ENCODE measurements at places on chromosomes 11 and 22.

- no peak for DNase-seq
Measured at GRCh38 chr22:28268850-28269249, 349.8 kb upstream of the PITPNB start.

DNA sequence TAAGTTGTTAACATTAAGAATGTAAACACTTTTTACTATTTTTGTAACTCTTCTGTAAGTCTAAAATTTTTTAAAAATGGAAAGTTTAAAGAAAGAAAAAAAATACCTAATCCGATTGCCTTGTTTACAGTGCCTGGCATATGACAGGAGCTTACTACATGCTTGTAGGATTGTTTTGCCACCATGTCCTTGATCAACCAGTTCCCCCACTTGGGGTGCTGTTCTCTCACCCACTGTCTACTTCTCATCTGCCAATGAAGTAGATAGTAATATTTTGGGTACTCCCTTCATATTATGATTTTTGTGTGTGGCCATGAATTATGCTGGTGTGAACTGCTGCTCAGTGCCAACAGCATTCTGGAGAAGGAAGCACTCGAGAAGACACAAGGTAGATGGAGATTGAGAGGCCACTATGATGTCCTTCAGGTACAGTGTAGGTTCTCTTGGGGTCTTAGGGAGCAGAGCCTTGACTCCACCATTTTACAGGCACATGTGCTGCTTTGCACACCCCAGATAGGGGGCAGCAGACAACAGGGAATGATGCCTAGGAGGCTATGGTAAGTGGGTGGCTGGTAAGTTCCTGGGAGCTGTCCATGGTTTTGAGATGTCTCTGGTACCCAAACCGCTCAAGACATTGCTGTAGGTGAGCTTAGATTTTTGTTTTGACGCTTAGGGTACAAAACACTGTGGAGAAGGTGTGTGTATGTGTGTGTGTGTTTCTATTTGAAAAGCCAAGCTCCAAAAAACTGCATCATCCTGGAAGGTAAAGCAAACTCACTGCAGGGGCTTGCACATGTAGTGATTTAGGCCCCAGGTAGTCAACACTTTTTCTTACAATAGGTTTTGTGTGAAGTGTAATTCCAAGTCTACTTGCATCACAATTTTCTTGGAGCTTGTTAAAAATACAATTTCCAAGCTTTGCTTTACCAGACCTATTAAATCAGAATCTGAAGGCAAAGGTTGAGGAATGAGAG lies 494.5 kb upstream of the LARGE1 start:
- DNase-seq: no peak

GRCh38 chr11:69430566-69430965 lies 50.9 kb upstream of the LINC01488 start:
- DNase-seq: no peak

GRCh38 chr11:122659676-122660554 lies 4.4 kb downstream of the UBASH3B start:
- no peak for DNase-seq

DNA sequence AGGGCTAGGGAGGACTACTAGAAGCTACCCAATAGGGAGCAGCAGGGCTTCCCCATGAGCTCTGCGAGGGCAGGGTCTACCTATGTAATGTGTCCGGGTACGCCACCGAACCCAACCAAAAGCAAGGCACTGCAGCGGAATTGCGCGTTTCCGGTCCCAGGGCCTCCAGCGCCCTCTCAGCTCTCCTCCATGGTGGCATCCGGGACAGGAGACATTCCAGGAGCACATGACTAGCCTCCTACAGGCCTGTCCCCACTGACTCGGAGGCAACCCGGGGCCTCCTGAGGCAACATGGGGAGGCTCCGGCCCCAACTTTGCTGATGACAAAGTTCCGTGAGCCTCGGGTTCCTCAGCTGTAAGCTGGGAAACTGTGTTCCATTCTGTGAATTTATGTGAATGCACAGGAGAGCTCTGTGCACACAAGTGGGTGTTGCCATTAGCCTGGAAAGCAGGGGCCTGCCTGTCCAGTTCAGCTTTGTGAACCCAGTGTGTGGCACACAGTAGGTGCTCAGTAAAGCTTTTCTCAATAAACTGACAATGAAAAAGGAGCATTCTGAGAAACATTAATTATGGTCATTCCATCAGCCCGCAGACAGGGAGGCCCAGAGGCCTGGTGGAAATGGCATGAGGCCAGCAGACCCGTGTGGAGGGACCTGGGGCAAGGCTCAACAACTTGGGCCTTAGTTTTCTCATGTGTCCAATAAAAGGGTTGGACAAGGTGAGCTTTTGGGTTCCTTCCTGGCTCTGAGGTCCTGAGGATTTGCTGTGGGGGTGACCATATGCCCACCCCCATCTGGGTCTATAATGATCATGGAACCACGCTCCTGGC lies 50.3 kb downstream of the CHRDL2 start:
- DNase-seq: no peak

GRCh38 chr22:28883917-28884746 lies 760 bp downstream of the ZNRF3 start:
- DNase-seq: no peak

DNA sequence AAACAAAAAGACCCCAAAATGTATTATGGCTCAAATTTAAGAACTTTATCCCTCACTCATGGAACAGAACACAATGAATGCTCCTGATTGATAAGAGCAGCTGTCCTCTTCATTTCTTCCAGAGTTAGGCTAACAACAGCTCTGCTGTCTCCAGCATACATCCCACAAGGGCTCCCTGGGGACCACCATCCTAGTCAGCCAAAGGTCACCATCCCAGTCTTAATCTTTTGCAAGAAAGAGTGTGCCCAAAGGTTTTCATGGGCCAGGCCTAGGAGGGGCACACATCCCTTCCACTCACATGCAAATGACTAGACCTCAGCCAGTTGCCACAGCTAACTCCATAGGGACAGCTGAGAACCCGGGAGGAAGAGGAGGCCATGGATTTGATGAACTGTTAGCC lies 555.3 kb downstream of the BUD13 start:
- DNase-seq: no peak

DNA sequence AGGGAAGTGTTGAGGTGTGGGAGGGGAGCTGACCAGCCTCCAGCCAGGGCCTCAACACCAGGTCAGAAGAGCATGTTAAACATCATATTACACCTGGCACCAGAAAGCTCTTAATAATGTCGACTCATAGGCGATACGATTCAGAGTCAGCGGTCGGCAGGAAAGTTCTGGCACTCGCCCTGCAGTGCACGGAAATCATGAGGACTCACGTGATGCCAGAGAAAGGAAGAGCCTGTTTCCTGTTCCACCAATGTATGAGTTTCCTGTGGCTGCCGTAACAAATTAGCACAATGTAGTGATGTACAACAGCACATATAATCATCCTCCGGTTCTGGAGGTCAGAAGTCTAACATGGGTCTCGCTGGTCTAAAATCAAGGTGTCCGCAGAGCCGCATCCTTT lies 198.8 kb downstream of the BARX2 start:
- no peak for DNase-seq

GRCh38 chr11:73270016-73270854 lies 1.9 kb upstream of the P2RY6 start:
- no peak for DNase-seq

- no peak for DNase-seq
Measured at GRCh38 chr22:45306139-45306538, 3.6 kb upstream of the FAM118A start.

GRCh38 chr22:50600538-50600937 lies at the start of gene MAPK8IP2:
MAPK8IP2 (plus strand) TSS chr22:50600793; CDS start chr22:50600819, 26 bp downstream.
- no peak for DNase-seq

DNA sequence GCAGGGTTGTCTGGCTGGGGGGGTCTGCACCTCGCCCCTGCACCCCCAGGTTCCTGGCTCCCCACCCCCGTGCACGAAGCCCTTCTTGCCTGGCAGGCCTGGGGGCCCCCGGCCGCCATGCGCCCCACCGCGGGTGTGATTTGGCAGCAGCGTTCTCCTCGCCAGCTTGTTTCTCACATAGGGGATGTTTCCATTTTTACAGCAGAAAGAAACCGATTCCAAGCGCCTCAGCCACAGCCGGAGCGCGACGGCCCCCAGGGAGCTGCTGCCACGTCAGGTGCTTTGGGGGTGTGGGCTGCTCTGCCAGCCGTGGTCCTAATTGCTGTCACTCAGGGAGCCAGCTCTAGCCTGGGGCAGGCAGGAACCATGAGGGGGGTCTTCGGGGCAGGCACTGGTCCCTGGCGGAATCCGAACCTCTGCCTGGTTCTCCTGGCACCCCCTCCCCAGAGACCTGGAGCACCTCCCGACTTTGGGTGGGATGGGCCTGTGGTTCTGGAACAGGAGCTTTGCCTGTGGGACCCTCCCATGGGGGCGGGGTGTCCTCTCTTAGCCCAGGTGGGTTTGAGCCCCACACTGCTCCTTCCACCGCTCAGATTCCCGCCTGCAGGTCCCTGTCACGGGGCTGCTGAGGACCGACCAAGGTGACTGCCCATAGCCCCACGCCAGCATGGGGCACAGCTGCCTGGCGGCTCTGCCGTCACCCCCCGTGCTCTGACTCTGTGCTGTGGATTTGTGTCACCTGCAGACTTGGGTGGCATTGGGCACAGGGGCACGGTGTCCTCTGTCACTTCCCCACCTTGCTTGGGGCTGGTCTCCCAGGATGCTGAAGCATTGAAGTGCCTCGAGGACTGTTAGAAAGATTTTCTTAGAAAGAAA lies 54.0 kb downstream of the RTN4R start:
- DNase-seq: no peak

DNA sequence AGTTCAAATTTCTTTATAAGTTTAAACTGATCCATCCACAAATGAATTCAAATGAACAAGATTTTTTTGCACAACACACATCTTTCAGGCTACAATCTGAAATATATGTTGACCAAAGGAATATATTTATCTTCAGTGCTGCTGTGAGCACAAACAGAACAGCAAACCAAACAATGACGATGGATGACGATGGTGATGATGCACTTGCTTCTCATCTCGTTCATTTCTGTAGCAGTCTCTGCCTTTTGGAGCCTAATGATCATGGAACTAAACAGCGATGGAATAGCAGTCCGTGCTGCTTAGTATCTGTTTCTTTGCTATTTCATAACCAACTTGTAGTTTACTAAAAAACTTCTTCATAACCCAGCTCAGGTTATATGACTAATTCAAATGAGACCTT lies 220.7 kb upstream of the BLID start:
- no peak for DNase-seq

- no peak for DNase-seq
Measured at GRCh38 chr22:46595545-46595944, 24.6 kb upstream of the GRAMD4 start.

GRCh38 chr11:125569915-125570621 lies 791 bp downstream of the EI24 start:
- DNase-seq: no peak

GRCh38 chr11:3169255-3170043 lies 4.3 kb upstream of the OSBPL5 start:
- no peak for DNase-seq

- no peak for DNase-seq
Measured at GRCh38 chr11:24637520-24637919, 140.7 kb downstream of the LUZP2 start.

- DNase-seq: no peak
Measured at GRCh38 chr22:23237841-23238240, 57.5 kb downstream of the BCR start.

GRCh38 chr11:64321026-64321425 lies 3.1 kb downstream of the PRDX5 start:
- no peak for DNase-seq

GRCh38 chr11:3880724-3881123 lies 25.3 kb downstream of the STIM1 start:
- no peak for DNase-seq

DNA sequence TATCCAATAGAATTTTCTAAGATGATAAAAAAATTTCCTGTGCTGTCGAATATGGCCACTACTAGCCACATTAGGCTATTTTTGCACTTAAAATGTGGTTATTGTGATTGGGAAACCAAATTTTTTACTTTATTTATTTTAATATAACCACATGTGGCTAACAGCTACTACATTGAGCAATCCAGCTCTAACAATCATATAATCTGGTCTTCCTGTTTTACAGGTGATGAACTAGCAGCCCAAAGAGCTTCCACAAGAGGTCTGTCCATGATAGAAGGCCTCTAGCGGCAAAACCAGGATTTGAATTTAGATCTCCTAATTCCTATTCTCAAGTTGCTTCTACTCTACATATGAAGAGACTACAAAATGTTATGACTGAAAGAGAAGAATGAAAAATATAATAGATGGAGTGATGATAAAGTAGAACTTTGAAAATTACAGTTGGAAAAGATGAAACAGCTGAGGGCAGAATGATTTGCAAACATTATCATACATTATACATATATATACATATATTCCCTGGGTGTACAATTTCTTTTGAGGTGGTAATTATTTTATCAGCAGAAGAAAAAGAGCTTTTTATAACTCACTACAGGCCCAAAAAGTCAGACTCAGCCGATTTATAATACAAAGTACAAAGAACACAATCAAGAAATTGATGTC lies 363.5 kb upstream of the PITPNB start:
- no peak for DNase-seq

DNA sequence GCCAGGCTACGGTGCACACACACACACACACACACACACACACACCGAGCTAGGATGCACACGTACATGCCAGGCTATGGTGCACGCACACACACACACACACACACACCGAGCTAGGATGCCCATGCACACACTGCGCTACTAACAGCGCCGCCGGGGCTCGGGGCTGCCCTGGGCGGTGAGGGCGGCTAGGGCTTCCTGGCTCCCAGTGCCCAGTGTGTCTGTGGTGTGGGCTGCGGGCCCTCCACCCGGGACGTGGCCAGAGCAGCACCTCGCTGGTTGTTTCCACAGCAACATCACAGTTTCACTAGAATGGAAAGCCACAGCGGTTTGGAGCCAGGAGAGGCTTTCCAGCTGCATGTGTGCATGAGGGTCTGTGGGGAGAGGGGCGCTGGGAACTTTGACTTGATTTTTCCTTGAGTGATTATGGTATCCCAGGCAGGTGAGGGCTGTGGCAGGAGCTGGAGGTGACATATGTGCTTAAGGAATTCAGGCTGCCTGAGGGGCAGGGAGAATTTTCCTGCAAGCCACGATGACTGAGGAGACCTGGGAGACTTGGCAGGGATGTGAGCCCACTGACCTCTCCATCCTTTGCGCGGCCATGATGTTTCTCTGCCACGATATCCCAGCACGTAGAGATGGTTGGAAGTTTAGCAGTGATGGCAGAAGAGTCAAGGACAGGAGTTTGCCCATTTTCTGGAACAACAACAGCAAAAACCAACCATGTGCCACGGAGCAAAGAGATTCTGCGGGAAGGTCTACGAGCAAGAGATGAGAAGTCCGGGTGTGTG lies 195.9 kb downstream of the SNX19 start:
- DNase-seq: no peak

GRCh38 chr11:132408877-132409276 lies 1038.5 kb downstream of the NTM start:
- DNase-seq: no peak

GRCh38 chr11:67489885-67490726 lies 7.3 kb downstream of the AIP start:
- DNase-seq: no peak

DNA sequence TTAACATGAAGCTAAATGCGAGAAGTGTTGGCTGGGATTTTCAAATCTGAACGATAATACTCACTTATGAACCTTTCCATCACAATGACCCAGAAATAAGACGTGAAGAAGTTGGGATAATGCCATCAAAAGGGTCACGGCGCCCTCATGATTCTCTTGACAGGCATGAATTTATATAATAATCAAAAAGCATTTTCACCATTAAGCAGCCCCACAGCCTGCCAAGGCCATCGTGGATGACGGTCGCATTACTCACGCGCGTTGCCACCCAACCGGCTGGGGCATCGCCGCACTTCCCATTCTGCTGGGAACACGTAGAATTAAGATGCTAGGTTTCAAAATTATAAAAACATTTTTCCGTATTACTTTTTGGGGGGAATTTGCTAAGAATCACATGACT lies 18.9 kb upstream of the GAL start:
- DNase-seq: no peak

GRCh38 chr22:49305966-49306631 lies 521.6 kb downstream of the BRD1 start:
- no peak for DNase-seq

Data from brain pericyte (primary cell).